CD4-positive, alpha-beta T cell (primary cell): ENCODE measurements at places on chromosomes 11 and 22.

GRCh38 chr22:36744413-36744765, 31.5 kb downstream of the IFT27 start:
- no peaks in the 10 kb centered on the region for H3K36me3 ChIP-seq
- no peaks in the 10 kb centered on the region for H3K4me1 ChIP-seq
- no peak overlapping the region for H3K27ac ChIP-seq
- no peak for DNase-seq
- H3K4me3 ChIP-seq = no peak overlapping the region

GRCh38 chr22:28017859-28018258, 98.8 kb upstream of the PITPNB start:
- DNase-seq = no peak
- no peaks in the 10 kb centered on the region for H3K27me3 ChIP-seq
- no peaks in the 10 kb centered on the region for H3K36me3 ChIP-seq
- peaks cover 6% of the 10 kb centered on the region for H3K4me1 ChIP-seq
- H3K27ac ChIP-seq = no peak overlapping the region
- H3K4me3 ChIP-seq = no peak overlapping the region

GRCh38 chr22:28894807-28895206, 11.4 kb downstream of the ZNRF3 start:
- peaks cover 4% of the 10 kb centered on the region for H3K27me3 ChIP-seq
- no peak overlapping the region for H3K27ac ChIP-seq
- H3K36me3 ChIP-seq = no peaks in the 10 kb centered on the region
- no peak overlapping the region for H3K4me3 ChIP-seq
- no peak for DNase-seq

- H3K4me1 ChIP-seq = no peaks in the 10 kb centered on the region
- H3K4me3 ChIP-seq = no peak overlapping the region
- no peak overlapping the region for H3K27ac ChIP-seq
- H3K36me3 ChIP-seq = no peaks in the 10 kb centered on the region
- DNase-seq = no peak
Measured at GRCh38 chr11:92050305-92050704, 174.3 kb upstream of the FAT3 start.

- peaks cover 35% of the 10 kb centered on the region for H3K4me1 ChIP-seq
- no peaks in the 10 kb centered on the region for H3K27me3 ChIP-seq
- peaks cover 22% of the 10 kb centered on the region for H3K36me3 ChIP-seq
- H3K4me3 ChIP-seq = peak overlapping the region; percentile 85
Measured at GRCh38 chr11:74949753-74950137, 679 bp downstream of the SPCS2 start.
